Astrocyte of the spinal cord (primary cell): ENCODE measurements at places on chromosomes 1 and 21.

GRCh38 chr1:209655411-209656231 is 3.4 kb upstream of the LAMB3 start:
- no peak for DNase-seq

DNA sequence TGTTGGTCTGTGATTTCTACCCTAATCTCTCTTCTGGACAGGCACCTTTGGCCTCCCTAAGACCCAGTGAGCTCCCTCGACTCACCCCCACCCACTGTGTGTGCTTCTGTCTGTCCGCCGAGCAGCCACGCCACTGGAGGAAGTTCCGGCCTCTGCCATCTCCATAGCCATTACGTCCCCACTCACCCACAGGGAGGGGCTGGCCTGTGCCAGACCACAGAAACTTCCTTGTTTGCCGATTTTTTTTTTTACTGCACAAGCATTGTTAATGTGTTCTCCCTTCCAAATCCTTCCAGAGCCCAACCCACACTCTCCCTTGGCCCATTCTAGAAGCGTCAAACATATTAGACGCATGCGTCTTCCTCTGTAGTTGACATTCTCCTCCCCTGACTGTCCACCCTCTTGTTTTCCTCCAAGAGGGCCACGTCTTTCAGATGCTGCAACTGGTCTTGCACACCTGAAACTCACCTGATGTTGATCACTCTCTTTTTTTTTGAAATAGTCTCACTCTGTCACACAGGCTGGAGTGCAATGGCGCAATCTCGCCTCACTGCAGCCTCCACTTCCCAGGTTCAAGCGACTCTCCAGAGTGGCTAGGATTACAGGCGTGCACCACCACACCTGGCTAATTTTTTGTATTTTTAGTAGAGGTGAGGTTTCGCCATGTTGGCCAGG is 72.3 kb downstream of the EVA1C start:
- DNase-seq, result no peak

DNA sequence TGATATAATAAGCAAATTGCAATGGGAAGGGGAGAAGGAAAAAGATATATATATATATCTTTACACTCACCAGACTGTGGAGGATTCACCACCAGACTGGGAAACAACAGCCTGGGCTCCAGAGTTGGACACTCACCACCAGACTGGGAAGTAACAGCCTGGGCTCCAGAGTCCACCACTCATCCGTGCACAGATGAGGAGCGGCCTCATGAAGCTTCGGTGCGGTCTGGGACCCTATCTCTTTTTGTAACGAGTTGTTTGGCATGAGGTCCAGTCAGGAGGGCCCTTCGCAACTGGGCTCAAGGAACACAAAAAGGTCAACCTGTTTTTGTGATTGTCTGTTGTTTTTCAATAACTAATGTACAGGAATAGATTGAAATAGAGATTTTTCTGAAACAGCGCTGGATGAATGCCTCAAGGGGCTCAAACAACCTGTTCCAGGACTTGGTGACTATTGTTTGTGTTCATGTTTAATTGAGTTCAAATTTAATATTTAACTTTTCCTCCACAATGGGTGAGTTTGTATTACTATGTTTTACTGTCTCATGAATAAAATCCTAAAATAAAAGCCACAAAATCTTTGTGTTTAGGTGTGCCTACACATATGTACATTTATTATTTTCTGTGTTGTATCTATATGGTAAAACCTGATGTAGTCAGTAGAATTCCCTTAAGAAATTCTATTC is 40.1 kb downstream of the S100A10 start:
- DNase-seq, result no peak

DNA sequence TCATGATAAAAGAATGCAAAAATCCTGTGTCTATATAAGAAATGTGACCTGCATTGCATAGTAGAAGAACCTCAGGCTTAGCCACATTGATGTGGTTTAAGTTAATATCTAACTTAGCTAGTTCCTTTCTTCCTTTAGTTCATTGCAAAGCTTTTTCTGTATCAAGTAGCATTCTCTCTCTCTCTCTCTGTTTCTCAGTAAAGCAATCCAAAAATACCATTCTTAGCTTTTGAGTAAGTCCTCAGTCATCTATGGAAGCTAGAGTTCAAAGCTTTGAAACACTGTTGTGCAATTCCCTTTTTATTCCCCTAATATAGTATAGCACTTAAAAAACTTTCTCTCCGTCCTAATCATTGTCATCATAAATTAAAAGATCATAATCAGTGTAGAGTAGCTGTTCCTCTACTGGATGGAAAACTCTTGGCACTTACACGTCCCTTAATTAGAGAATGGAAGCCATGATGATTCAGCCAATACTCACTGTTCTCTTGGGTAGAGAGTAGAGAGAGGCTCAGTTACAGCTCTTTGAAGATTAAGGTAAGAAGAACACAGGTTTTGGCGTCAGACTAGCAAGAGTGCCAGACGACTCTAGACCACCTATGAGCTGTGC is 350.3 kb upstream of the LYPLAL1 start:
- peak; percentile 93 for DNase-seq

DNA sequence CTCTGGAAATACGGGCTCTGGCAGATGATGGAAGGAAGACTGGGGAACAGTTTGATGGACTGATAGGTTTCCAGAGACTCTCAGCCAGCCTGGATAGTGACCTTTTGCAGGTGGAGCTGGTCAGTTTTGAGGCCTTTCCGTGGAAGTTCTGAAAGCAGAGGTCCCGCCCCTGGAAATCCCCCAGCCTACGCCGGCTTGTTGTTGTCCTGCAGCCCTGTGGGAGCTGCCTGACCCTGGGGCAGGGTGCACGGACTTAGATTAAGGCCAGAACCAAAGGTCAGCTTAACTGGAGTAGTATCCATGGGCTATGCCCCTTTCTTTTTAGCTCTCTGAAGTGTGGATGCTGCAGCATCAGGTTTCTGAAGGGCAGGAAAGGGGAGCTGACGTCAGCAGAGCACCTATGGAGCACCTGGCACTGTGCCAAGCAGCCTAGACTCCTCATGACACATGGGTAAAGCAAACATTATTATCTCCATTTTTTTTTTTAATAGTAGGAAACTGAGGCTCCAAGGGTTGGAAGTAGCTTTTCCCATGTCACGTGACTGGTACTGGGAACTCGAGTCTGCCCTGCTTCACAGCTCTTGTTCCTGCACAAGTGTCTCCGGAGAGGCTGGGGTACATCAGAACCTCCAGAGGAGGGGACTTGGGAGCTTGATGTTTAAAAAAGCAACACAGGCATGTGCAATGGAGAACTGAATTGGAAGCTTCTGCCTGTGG is 38.5 kb downstream of the IER5 start:
- DNase-seq, result no peak

- DNase-seq, result no peak
Observed at GRCh38 chr1:19013826-19014548, 57.5 kb upstream of the IFFO2 start.

- DNase-seq, result no peak
Observed at GRCh38 chr1:199734186-199734585, 293.3 kb upstream of the NR5A2 start.

- no peak for DNase-seq
Observed at GRCh38 chr1:34656731-34657130, 98.1 kb upstream of the GJB5 start.

- no peak for DNase-seq
Observed at GRCh38 chr1:246146804-246147523, 360.1 kb downstream of the SMYD3 start.

- no peak for DNase-seq
Observed at GRCh38 chr1:9452516-9453140, 86.6 kb upstream of the SLC25A33 start.

DNA sequence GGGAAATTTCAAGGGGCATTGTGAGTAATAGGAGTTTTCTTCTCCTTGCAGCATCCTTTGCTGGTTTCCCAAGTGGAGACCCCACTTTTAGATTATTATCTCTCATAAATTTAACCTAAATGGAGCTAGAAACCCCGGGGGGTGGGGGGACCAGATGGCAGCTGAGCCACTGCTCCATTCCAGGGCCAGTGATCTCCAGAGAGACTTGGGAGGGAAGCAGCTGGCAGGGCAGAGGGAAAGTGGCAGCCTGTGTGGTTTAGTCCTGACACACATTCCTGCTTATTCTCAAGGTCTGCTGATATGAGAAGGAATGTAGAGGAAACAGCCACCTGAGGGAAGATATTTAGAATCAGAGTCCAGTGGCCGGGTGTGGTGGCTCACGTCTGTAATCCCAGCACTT is 16.3 kb downstream of the PCP4L1 start:
- DNase-seq, result no peak

- no peak for DNase-seq
Observed at GRCh38 chr1:159172614-159173291, 1.3 kb downstream of the CADM3 start.

- DNase-seq, result no peak
Observed at GRCh38 chr1:16141573-16142336, 14.1 kb downstream of the EPHA2 start.

- no peak for DNase-seq
Observed at GRCh38 chr1:84737590-84737989, 47.3 kb upstream of the SSX2IP start.
